ENCODE measurements at places on chromosomes 2 and 18.

GRCh38 chr18:39225373-39225772 is 1659.8 kb upstream of the CELF4 start:
- no peak for DNase-seq

- no peak for DNase-seq
These were observed 88.3 kb downstream of the DSC3 start for GRCh38 chr18:30954262-30954661.

DNA sequence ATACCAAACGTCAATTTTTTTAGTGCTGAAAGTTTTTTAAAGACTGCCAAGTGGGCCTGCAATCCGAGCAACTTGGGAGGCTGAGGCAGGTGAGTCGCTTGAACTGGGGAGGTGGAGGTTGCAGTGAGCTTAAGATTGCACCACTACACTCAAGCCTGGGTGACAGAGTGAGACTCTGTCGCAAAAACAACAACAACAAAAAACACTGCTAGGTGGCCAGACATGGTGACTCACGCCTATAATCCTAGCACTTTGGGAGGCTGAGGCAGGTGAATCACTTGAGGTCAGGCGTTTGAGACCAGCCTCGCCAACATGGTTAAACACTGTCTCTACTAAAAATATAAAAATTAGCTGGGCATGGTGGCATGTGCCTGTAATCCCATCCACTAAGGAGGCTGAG is 202.8 kb upstream of the COPS8 start:
- DNase-seq, result no peak

- DNase-seq, result no peak
These were observed 371.4 kb upstream of the ATP5MC3 start for GRCh38 chr2:175552902-175553301.

DNA sequence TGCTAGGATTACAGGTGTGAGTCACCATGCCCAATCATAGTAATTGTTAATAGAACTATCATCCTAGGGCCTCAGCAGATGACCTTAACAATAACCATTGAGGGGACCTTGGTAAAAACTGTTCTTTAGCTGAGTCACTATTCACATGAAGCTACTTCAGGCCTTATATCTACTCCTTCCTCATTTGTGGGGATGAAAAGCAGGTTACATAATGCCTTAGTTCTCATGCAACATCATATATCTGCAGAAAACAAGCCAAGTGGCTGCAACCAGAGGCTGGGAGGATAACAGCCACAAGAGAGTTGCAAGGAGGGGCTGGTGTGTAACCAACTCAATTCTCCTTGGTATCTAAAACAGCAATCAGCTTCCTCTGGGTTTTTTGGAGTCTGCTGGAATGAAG is 445.4 kb downstream of the NBAS start:
- no peak for DNase-seq

DNA sequence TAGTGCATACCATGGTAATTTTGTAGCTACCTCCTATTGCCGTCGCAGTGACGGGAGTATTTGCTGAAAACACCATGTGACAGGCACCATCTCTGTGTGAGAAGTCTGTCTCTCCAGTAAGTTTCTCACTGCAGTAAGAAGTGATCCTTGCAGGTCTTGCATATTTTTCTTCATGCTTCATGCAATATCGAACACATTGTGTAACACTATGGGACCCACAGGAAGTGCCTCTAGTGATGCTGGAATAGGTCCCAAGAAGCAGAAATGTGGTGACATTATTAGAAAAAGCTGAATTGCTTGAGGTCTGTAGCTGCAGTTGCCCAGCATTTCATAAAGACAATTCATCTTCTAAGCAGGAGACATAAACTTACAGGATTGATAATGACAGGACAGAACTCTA is 167.6 kb downstream of the DCDC2C start:
- no peak for DNase-seq

DNA sequence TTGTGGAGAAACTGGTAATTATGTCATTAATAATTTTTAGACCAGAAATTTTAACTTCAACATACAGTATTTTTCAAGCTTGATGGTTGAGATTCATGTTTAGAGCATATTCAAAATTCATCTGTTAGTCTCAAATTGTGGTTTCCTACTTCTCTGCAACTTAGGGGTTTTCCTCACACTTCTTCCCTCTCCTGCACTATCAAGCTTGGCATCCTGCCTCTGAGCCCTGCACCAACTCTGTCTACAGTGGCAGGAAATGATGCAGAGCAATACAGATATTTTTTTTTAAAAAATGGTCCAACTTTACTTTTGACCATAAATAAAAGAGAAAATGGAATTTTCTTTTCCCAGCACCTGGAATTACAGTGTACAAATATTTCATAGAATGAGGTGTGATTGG is 247.3 kb downstream of the NUP35 start:
- DNase-seq, result no peak

GRCh38 chr2:70340761-70341476 is 39.1 kb upstream of the FAM136A start:
- peak; percentile 83 for DNase-seq

GRCh38 chr2:155178921-155179320 is 480.4 kb downstream of the KCNJ3 start:
- DNase-seq, result no peak
